BJ (cell line): ENCODE measurements at places on chromosomes 3 and 15.

GRCh38 chr3:72413228-72413627 lies 435.0 kb downstream of the SHQ1 start:
- no peak for DNase-seq

DNA sequence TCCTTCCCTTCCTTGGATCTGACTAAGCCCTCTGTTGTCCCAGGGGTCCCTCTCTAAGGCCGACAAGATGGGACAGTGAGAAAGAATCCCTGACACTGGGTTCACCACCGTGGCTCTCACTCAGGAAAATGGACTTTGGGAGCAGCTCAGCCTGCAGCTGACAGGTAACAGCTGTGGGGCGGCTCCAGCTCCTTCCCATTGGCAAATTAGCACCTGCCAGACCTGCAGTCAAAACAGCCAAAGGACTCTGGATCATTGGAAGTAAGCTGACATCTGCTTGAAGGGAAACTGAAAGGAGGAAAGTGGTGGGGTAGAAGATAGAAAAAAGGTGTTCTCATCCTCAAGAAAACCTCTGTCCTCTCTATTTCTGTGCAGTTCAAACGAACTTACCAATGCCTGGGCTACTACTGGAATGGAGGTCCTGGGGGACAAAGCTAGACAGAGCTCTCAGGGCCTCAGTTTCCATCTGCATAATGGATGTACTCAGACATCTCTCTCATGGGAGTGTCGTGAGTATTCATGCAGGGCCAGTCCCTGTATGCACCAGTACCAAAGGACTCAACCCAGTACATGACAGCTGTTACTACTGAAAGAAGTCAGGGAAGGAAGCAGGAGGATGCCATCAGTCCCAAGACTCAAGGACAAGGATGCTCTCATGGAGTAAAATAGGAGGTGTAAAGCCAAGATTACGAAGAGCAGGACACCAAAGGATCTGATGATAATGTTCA lies 53.6 kb upstream of the DCLK3 start:
- DNase-seq: no peak

- DNase-seq: peak; percentile 69
These were observed 26.4 kb upstream of the TNFAIP8L3 start for GRCh38 chr15:51121118-51121517.

DNA sequence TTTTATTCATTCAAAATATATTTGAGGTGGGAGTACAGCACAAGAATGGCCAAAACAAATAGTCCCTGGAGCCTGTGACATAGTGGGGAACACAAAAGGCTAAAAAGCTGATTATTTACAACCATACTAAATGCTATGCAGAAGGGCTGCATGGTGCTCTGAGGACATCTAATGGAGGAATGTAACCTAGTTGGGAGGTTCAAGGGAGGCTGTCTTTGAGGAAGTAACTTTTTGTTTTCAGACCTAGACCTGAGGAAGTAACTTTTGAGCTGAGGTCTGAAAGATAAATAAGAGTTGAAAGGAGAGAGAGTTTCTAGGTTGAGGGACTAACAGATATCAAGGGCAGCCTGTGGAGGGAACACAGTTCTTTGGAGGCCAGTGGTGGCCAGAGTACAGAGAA lies 34.8 kb upstream of the RASA2 start:
- no peak for DNase-seq

DNA sequence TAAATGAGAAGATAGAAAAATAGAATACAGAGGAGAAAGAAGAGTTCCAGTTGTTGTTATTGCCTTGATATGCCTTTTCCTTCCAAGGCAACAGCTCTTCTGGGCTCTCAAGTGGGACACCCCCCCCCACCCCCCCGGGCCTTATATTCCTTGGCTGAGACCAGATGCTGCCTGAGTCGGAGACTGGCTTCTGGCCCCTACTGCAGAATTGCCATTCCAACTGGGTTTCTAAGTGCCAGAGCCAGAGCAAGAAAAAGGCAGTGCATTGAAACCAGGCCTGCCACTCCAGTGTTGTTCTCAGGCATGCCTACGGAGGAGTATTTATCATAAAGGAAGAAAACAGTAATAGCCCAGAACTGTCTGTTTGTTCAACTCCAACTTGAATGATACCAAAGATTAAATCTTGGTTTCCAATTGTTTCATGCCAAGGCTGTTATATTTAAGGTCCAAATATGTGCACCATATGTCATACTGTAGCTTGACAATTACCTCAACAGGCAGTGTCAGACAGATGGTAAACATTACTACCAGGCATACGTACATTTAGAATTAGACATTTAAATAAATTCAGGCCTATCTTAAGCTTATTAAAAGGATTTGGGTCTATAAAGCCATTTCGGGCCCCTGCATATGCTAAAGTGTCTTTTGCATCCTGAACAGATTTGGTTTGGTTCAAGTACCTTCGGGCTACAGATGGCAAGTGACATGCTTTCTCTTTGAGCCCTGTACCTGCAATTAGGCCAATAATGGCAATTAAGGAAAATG lies 209.9 kb upstream of the SEMA6D start:
- no peak for DNase-seq

GRCh38 chr15:51869060-51869421 lies 39.6 kb downstream of the TMOD3 start:
- peak; percentile 45 for DNase-seq

DNA sequence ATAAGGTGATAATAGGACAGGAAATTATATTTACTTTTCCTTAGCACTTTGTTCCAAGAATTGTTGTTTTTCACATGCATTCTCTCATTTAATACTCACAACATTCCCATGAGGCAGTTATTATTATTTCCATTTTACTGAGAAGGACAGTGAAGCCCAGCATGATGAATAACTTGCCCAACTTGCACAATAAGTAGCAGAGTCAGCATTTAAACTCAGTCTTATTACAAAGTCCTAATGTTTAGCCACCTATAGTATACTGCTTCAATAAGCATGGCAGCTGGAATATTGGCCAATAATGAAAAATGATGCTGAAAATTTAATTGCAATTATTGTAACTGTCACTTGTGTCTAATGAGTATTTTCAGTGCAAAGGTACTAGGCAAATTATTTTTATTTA lies 45.7 kb downstream of the SYNPR start:
- DNase-seq: no peak

DNA sequence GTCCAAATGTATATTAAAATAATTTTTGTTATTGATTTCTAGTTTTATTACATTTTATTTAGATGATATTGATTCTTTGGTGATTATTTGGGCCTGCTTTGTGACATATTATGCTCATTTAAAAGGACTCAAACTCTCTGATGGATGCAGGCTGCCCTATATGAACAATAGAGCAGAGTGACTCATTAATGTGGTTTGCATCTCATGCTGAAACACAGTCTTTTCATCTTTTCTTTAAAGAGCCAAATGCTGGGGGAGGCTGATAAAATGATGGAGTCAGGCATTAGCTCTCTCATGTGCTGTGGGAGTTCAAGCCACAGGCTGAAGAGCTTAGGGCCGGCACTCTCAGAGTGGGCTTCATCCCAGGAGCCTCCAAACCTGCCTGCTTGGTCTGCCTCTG lies 7.2 kb downstream of the PLA1A start:
- DNase-seq: no peak

GRCh38 chr3:160480931-160481330 lies 31.3 kb upstream of the TRIM59 start:
- no peak for DNase-seq

DNA sequence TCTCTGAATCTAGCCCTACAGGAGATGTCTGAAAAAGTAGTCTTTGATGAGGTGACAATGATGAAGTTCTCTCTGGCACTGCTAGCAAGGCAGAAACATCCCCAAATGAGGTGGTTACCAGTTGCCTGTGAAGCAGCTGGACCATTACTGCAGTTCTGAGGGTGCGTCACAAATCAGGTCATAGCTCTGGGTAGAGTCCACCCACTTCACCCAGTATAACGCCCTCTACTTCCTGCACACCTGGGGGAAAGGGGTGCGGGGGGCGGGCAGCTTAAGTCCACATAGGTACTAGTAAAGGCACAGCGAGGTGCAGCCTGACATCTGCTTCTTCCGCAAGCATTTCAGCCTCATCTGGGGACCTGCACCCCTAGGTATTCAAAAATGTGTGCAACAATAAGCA lies 13.4 kb upstream of the SATB1 start:
- no peak for DNase-seq
